ENCODE measurements at places on chromosomes 2 and 18.

GRCh38 chr18:77262643-77263465, 13.2 kb downstream of the GALR1 start:
- no peak for DNase-seq

DNA sequence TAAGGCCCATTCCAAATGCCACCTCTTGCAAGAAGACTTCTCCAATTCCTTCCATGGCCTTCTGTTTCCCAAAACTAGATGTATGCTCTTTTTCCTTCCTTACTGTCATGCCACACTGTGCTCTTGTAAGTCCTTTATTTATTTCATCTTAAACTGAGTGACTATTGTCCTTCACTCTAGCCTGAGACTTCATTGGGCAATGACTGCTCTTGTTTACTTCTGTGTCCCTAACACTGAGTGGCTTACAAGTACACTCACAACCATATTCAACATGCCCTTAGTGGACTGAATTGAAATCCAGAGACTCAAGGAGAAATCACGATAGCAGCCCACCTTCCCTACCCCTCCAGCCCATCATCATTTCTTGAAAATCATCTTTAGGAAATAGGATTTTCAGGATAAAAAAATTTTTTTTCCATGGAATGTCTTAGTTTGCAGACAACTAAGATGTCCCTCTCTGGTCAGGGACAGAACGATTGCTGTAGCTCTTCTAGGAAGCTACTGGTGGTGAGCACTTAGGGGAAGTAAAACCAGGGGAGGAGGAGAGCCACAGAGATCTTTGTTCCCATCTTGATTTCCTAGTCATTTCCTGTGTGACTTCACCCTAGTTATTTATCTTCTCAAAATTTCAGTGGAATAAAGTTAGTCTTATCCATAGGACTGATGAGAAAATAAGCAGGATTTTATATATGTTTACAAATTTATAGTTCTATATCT, 80.7 kb downstream of the CYRIA start:
- no peak for DNase-seq

GRCh38 chr18:24791751-24792545, 331.5 kb downstream of the HRH4 start:
- no peak for DNase-seq

DNA sequence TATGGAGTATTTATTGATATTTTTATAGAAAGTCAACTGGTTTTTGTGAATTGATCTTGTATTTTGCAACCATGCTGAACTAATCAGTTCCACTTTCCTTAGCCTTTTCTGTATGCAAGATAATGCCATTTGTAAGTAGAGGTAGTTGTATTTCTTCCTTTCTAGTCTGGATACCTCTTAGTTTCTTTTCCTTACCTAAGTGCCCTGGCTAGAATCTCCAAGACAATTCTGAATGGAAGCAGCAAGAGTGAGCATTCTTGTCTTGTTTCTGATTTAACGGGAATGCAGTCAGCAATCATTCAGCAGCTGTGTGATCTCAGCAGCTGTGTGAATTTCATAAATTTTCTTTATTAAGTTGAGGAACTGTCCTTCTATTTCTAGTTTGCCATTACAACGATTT, 73.4 kb downstream of the NRXN1 start:
- DNase-seq, result no peak

GRCh38 chr2:20178249-20178607, 46.7 kb downstream of the SDC1 start:
- DNase-seq, result no peak

DNA sequence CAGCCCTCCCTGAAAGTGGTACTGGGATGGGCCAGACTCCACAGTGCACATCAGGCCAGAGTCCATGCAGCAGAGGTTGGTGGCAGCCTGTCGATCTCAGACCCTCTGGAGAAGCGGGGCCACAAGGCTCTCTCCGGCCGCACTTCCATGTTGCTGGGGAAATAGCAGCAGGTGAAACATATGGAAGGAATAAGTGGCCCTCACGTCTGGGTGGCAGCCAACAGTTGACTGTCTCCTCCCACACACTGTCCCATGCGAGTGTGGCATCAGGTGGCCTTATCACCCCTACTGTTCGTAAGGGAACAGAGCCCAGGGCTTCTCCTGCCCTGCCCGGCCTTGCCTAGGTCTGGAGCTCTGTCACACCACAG, 58.1 kb upstream of the FOSL2 start:
- DNase-seq, result no peak

DNA sequence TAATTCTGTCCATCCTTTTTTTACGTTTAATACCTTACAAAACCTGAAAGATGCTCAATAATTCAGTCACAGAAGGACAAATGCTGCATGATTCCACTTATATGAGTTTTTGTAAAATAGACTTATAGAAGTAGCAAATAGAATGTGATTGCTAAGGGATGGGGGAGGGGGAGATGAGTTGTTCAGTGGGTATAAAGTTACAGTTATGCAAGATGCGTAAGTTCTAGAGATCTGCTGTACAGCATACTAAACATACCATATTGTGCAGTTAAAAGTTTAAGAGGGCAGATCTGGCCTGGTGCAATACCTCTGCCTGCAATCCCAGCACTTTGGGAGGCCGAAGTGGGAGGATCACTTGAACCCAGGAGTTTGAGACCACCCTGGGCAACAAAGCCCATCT, 78.8 kb downstream of the TET3 start:
- DNase-seq, result no peak

- DNase-seq, result no peak
Observed at GRCh38 chr2:174750923-174751441, 13.3 kb downstream of the CHRNA1 start.

- no peak for DNase-seq
Observed at GRCh38 chr2:67399144-67399543, 2.0 kb downstream of the ETAA1 start.

- no peak for DNase-seq
Observed at GRCh38 chr2:38375696-38376345, 1.3 kb downstream of the ATL2 start.

DNA sequence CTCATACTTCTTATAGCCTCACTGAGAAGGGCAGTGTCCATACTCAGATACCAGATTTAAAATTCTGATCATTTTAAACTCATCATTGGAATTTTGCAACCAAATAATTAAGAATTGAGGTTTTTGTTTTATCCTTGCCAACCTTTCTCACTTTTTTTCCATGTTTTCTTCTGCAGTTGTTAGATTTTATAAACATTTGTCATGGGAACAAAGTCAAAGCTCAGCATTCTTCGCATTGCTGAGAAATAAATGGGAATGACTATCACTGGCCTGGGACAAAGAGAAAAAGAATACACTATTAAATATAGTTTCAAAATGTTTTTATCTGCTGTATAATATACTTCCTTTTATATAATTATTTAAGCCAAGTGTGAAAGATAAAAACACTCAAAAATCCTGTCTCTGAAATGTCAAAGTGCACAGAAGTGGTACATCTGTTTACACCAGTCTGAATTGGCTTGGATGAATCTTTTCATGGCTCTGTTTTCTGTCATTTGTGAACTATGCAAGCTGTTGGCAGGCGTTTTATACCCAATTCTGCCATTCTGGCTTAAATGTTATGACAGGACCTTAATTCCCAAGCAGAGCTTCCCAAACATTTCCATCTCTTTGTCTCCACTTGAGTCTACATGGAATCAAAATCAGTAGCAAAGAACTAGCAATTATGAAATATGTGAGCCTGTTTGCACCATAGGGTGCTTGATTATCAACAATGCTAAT, 249.3 kb upstream of the SYT4 start:
- DNase-seq, result no peak

- DNase-seq, result no peak
Observed at GRCh38 chr18:44741085-44741484, 60.4 kb downstream of the SETBP1 start.

DNA sequence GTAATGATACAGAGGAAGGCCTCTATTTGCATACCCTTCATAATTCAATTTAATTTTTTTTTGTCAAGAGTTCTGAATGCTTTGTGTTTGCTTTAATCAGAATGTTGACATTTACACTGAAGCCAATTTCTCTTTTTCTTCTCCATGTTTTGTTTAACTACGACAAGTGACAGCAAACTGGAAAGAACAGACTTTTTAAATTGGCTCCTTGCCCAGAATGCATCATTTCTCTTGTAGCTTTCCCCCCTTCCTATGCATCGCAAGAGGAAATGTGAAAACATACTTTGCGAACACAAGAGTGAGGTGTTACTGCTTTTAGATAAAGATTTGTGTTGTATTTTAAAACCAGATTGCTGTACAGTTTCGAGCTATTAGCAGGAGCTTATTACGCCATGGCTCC, 955.2 kb upstream of the CELF4 start:
- no peak for DNase-seq

DNA sequence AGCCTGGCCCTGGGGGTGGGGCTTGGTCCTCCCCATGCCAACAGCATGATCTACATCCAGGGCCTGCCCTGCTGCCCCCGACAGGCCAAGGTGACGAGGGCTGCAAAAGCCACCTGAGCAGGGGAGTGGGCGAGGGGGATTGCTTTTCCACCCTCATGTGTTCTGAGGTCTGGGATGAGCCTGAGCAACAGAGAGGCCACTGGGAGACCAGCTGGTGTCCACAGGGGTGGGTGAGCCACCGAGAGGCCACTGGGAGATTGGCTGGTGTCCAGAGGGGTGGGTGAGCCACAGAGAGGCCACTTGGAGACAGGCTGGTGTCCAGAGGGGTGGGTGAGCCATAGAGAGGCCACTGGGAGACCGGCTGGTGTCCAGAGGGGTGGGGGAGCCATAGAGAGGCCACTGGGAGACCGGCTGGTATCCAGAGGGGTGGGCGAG, 147.4 kb upstream of the GPC1 start:
- DNase-seq, result no peak

- no peak for DNase-seq
Observed at GRCh38 chr2:185393091-185393490, 345.5 kb upstream of the FSIP2 start.

All from left forelimb (tissue), 1 donor.